Esophagus mucosa (tissue), 1 donor: ENCODE measurements at places on chromosomes 5 and 9. TPM values are rescaled to one million over a fixed set of nuclear protein-coding genes. Genes with fewer than 3 reads are reported as not detected.

DNA sequence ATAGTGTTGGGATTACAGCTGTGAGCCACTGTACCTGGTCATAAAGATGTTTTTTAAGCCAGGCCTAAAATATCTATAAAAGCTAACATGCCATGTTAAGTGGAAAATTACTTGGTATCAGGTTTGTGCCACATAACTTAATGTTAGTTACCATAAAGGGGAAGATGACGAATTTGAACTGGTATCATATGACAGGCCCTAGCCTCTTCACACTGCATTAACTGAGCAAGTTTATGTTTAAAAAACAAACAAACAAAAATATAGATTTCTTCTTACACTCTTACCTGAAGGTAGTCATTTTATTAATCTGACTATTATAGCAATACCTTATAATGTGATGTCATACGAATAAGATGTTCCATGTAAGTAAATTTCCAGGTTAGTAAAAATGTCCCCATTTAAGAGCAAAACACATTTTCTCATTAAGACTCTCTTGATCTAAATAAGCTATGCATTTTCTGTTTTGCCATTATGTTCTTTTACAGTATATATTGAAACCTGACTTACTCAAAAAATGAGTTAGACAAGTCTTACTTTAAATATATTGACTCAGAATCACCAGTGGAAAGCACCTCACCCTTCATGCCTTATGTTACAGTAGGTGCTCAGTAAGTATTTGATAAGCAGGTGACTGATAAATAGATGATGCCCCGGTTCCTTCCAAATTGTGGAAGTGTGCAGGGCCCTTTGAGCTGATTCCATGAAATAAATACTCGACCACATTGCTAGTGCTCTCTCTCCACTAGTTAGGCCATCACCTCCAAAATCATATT is 125.4 kb downstream of the CDC42SE2 start:
- ATAC-seq = no peak

CD14 gene
- total RNA-seq = 6.7 TPM

BTNL8 gene
- not detected for total RNA-seq

DNA sequence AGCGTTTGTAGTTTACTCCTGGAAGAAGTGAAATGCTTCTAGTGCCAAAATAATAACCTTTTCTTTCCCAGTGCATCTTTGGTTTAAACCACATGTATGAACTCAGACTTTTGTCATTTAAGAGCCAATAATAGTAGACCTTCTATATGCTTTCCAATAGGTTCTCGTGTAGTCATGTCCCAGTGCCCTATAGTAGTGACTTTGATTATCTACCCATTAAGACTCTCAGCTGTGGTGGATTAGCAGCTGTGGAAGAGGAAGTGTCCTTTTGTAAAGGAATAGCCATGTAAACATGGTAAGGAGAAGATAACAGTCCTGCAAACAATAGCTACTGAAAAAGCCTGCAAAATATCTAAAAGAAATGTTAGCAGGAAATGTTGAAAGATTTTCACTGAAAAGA is 765.3 kb downstream of the MTRR start:
- ATAC-seq = no peak

GRCh38 chr5:16700081-16700480 is 83.3 kb upstream of the RETREG1 start:
- no peak for ATAC-seq

- no peak for ATAC-seq
These were observed 725.3 kb upstream of the SEMA6A start for GRCh38 chr5:117299936-117300328.

- no peak for ATAC-seq
These were observed 35.7 kb downstream of the LHX2 start for GRCh38 chr9:124047251-124047672.

GRCh38 chr9:114898741-114899140 is 31.6 kb downstream of the TNFSF8 start:
- peak; percentile 44 for ATAC-seq

DNA sequence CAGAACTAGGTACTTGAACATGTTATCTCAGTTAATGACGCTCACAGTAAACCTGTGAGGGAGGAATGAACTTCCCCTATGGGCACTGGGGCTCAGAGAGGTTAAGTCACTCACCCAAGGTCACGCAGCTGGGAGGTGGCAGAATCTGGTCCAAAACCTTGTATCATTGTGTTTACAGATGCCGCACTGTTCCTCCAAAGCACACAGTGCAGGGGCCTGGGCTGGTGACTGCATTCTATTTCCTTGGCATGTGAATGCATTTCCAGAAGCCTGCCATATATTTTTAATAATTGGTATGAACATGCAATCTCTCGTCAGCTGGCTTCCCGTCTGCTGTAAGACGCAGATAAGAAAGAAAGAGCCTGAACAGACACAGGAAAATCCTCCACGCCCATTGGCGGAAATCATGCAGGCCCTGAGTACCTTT is 77.0 kb upstream of the TBC1D2 start:
- no peak for ATAC-seq

GRCh38 chr9:15967068-15967467 is 414.2 kb downstream of the CCDC171 start:
- ATAC-seq = no peak

GRCh38 chr9:135152614-135153334 is 65.3 kb downstream of the OLFM1 start:
- peak; percentile 61 for ATAC-seq

- ATAC-seq = no peak
These were observed 18.0 kb downstream of the AQP3 start for GRCh38 chr9:33429256-33429985.

- peak; percentile 34 for ATAC-seq
These were observed 129.1 kb downstream of the KCNIP1 start for GRCh38 chr5:170632985-170633234.

BRINP1 gene
- total RNA-seq = 3.4 TPM

SOHLH1 gene
- total RNA-seq = not detected

DNA sequence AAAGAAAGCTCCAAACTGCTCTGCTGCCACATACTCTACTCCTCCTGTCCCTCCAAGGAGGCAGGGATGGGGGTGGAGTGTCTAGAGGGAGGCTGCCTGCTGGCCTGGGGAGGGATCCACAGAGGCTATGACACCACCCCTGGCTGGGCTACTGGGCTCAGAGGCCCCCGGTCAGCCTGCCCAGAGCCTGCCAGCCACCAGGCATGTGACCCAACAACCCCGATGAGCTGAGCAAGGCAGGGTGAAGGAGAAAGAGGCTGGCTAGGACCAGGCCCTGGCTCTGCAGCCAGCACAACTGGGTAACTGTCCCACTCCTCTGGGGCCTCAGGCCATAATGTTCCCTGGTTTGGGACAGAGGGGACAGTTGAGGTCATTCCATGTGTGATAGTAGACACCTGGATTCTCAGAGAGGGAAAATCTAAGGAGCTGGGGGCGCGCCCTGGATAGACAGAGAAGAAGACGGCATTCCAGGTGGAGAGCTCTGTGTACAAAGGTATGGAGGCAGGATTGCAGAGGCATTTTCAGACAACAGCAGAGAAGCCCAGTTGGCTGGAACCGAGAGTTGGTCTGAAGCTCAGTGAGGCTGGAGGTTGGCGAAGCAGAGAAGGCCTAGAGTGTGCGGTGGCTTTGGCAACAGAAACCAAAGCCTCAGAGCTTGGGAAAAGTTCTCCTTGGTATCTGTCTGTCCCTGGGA is 33.8 kb upstream of the IL17B start:
- peak; percentile 31 for ATAC-seq

CDC20B gene
- not detected for total RNA-seq

TTC23L gene
- total RNA-seq = not detected

- no peak for ATAC-seq
These were observed 123.9 kb downstream of the EHMT1 start for GRCh38 chr9:137742698-137743097.

- ATAC-seq = peak; percentile 33
These were observed 43.4 kb upstream of the BICD2 start for GRCh38 chr9:92807757-92808725.

DNA sequence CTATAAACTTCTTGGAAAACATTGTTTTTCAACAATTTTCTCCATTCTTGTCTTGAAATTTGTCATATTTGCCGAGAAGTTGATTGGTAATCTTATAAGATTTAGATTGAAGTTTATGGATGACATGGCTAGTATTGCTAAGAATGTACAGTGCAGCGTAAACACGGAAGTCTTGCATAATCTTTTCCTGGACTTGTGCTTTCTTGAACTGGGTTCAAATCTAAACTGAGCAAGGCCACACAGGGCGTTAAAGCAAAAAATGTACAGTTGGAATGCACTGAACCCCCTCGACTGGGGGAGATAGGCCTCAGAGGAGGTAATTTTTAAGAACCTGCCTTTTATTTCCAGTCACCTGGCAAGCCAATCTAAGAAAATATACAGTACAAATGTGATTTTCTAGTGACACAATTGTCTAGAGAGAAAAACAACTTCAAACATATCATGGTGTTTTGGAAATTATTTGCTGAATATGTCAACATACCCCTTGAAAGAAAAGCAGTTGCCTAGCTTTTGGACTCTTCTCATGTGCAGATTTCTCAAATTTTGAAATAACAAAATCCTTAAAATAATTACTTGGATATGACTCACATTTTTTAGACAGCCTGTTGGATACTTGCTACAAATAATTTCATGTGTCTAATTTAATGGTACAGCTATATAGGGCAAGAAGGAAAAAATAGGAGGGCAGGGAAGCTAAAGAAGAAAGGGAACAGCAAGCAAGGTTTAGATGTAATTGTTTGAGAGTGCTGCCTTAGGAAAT is 18.5 kb upstream of the GAS1 start:
- no peak for ATAC-seq

WDR38 gene
- not detected for total RNA-seq

DNA sequence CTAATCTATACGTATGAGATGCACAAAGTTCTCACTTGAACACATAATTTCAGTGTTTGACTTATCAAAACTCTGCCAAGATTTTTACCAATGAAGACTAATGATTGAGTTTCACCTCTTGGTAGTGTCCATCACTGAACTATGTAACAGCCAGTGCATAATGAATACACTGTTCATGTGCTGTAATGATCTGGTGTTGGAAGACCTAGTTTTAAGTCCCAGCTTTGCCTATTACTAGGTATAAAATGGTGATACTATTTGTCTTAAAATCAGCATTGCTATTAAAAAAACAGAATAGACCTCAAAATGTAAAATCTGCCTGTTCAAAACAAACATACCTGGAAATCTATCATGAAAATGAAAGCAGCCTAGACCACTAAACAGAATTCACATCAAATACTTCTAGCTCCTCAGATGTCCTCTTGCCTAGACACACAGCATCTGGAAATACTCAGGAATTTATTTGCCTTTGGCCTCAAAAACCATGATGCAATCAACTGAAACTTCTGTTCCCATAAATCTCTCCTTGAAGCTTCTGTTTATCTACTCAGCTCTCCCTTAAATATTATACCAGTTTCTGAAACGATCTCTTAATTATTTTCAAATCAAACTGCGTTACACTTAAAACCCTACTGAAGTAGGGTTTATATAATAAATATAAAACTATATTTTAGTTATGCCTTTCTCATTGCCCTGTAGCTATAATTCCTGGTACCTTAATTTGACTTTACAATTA is 38.1 kb downstream of the MRPS27 start:
- ATAC-seq = no peak

DNA sequence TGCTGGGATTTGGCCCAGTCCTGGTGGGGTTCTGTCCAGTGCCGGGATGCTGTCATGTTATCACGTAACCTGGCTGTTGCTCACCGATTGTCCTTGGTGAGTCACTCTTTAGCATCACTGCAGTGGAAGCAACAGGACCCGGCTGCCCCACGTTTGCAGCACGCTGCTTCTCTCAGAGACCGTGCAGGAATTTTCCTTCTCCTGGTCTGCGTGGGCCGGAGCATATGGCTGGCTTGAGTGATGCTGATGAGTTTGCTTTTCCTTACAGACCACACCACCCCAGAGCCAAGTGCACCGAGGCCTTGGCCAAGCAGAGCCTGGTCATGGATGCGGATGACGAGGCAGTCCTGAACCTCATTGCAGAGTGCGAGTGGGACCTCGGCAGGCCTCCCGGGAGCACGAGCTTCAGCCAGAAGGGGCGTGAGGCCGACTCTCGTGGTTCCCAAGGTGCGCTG is 21.4 kb downstream of the CEP72 start:
- no peak for ATAC-seq

GRCh38 chr9:89038382-89039103 is 47.3 kb downstream of the S1PR3 start:
- peak; percentile 73 for ATAC-seq

- ATAC-seq = no peak
These were observed 25.4 kb upstream of the NKD2 start for GRCh38 chr5:983238-983524.

ANKRD18A gene
- total RNA-seq = 3.0 TPM

DNA sequence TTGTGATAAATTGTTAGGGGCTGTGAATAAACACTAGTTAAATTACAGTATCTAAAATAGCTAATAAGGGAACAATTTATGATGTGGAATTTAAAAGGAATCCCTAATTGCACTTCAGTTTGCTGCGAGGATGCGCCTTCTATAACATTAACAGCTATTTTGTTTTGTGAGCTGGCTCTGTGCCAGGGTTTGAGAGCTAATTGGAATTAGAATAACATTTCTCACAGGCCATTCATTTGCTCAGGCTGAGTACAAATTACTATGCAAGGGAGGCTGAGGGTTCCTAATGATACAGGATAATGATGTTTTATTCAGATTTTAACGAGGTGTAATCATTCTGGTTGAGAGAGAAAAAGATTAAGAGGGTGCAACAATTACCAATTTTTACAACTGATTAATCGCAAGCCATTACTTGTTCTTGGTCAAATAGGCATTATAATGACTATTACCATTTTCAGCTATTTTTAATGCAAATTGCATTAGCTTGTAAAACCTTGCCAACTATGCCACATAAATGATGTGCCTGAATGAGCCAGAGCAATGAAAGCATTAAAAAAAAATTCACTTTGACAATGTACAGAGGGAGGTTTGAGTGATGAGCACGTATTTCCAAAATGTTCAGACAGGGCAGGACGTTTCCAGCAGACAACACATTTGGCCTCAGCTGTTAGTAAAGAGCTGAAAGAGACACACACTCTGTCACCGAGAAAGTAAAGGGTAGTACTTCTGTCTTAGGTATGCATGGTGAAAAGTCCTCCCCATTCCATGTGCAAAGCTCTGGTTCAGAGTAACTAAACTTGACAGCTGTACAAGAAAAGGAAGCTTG is 576.5 kb downstream of the TLE1 start:
- ATAC-seq = no peak

DNA sequence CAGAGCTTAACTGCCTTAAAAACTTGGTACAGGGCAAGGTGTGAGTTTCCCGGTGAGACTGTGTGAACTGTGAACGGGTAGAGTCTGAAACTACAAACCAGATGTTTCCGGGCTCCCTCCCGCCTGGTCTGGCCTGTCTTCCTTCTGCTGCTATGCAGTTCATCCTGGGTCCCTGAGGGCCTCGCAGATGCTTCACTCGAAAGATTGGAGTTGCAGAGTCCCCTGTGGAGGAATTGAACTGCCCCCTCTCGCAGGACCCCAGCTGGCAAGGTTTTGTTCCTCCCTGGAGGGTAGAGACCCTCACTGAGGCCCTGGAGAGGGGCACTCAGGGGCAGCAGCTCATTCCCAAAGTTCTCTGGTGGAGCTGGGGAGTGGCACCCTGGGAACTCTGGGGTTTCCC is 533 bp downstream of the DCANP1 start:
- ATAC-seq = no peak

CRHBP gene
- 0.36 TPM for total RNA-seq

SLC6A7 gene
- not detected for total RNA-seq

FAM120AOS gene
- total RNA-seq = 28.8 TPM

ANKRD20A1 gene
- 5.9 TPM for total RNA-seq
